ENCODE measurements at places on chromosomes 2 and 18. TPM values are rescaled to one million over a fixed set of nuclear protein-coding genes. Genes with fewer than 3 reads are reported as not detected.
A peak's percentile ranks its signal among the peaks of the same experiment; 100 is the strongest.

PLEKHH2 gene
- 70.1 TPM for polyA plus RNA-seq

SLC19A3 gene
- 10.4 TPM for polyA plus RNA-seq

KLF7 gene
- polyA plus RNA-seq = 26.6 TPM

ABCG8 gene
- polyA plus RNA-seq = 1.1 TPM

RALBP1 gene
- polyA plus RNA-seq = 81.7 TPM

DTNB gene
- 23.3 TPM for polyA plus RNA-seq

CASP8 gene
- polyA plus RNA-seq = 21.0 TPM

UBE2F gene
- polyA plus RNA-seq = 46.4 TPM

DCC gene
- 8.5 TPM for polyA plus RNA-seq

CFAP53 gene
- 4.6 TPM for polyA plus RNA-seq

IL1F10 gene
- not detected for polyA plus RNA-seq

CYBRD1 gene
- polyA plus RNA-seq = 55.3 TPM

DNA sequence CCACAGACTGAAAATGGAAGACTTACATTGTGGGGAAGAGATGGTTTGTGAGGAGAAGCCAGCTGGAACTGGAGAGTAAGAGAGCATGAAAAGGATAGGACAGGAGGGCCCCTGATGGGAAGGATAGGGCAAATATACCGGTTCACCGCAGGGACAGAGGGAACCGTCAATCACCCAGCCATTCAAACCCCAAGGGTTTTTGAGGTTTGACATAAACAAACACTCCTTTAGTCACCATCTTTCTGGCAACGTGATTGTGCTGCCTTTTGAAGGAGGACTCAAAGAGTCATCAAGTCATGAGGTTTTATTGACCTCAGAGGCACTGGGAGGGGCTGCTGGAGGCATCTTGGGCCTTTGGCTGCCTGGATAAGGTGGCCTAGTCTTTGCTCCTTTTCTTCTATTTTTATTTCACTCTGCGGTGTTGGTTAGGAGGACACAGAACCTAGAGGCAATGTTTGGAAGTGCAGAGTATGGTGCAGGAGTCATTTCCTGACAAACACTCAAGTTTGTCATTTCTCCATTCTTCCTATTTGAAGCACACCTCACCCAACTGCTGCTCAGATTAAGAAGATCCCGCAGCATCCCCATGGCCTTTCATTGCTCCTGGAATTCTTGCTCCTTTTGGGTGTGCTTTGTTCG is 487.3 kb upstream of the SPRED2 start:
- no peak for DNase-seq

GRCh38 chr2:205408696-205409095 is 273.6 kb upstream of the NRP2 start:
- no peak for DNase-seq

DNA sequence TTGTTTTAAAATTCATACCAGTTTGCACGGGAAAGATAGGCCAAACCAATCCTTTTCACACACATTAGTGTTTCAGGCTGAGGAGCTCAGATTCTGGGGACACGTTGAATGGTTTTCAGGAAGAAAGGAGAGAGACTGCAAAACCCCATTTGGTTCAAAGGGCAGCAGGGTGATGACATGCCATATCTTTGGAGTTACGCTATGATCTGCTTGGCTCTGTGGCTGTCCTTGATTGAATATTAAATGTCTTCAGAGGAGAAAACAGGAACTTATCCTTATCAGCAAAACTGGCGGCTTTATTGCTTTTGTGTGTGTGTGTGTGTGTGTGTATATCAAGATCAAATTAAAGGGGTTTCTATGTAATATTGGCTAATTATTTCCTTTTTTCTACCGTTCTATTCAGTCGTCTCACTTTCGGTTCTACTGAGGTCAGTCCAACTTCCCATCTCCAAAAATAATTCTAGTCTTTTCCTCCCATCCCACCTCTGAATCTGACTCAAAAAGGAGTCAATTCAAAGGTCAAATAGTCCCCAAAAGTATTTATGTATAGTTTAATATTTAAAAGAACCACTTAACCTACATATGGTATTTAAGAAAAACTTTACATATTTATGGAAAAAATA is 292.9 kb upstream of the CCDC68 start:
- DNase-seq = no peak

GRCh38 chr2:117853873-117854272 is 39.4 kb downstream of the DDX18 start:
- DNase-seq = no peak

GRCh38 chr2:20758997-20759396 is 63.9 kb downstream of the LDAH start:
- no peak for DNase-seq

DNA sequence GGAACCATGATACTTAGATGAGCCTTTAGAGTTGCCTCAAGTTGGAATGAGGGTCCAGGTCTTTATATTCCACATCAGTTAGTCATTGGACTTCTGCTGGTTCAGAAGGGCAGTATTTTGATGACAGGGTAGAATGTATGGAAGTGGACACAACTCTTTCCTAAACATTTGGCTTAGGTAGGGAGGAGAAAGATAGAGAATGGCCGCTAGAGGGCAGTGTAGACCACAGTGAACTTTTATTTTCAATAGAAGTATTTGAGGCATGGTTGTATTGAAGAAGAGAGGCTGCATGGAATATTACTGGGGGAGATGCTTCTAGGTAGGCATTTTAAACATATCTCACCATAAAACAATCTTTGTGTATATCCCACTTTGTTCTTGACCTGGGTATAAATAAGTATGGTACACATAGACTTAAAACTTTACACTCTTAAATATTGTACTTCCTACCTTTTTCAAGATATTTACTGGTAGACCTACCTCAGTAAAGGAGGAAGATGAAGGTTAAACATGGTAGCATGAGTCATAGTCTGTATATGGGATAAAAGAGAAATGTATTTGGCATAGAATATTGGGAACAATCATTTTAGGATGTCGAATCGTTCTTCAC is 497.6 kb upstream of the FAM98A start:
- peak; percentile 55 for DNase-seq

GRCh38 chr2:26068602-26069298 is 34.9 kb downstream of the RAB10 start:
- no peak for DNase-seq

- no peak for DNase-seq
Observed at GRCh38 chr2:199484927-199485326, 27.2 kb upstream of the SATB2 start.

DNA sequence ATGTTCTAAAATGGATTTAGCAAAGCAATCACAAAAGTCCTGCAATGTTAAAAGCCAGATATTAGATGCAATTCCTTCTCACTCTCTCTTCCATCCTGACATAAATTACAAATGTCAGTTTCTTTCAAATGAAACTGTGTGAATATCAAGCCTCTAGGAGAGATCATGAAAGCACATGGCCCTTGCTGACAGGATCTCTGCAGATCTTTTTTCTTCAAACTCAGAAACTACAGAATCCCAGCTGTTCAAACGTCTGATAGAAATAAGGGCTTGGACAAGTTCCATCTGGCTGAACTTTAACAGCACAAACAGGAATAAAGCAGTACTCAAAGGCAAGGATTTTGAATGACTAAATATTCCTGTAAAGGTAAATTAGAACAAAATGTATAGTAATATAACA is 47.6 kb downstream of the PDE1A start:
- DNase-seq = peak; percentile 66

- peak; percentile 60 for DNase-seq
Observed at GRCh38 chr2:182077448-182078142, 91.9 kb downstream of the PPP1R1C start.
